ENCODE measurements at places on chromosomes 5 and 9. TPM values are rescaled to one million over a fixed set of nuclear protein-coding genes. Genes with fewer than 3 reads are reported as not detected.

The MORN5 gene
- total RNA-seq = not detected

The PPP3R2 gene
- not detected for total RNA-seq

DNA sequence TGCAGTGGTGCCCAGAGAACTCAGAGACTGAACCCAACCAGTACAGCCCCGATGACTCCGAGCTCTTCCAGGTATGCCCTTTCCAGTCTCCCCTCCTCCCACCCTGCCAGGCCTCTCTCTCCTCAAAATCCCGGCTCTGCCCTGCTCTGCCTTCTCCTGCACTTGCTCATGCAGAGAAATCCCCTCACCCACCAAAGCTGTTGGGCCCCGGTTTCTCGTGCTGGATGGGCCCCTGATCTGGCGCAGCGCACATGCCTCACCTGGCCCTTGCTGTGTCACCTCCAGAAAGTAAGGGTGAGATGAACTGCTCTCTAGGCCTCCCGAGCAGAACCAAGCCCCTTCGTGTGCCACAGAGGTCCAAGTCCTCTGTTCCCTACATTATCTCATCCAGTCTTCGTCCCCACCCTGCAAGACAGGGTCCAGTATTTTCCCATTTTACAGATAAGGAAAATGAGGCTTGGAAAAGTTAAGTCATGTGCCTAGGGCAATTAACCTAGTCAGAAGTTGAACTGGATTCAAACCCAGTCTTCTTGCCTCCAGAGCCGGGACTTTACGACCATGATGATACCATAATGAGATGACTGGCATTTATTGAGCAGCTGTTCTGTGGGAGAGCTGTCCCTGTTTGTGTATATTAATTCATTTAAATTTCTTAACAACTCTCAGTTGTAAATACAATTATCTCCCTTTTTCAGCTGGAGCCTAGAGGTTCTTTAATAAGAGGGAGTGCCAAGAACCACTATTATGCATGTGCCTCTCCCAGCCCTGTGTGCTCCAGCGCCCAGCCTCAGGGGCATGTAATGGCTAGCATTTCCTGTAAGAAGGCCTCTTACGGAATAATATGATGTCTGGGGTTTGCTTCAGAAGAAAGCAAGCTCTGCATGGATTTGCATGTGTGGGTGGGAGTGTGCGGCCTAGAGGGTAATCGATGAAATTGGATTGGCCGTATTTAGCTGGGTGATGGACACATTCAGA lies 90.7 kb downstream of the PPARGC1B start:
- H3K27ac ChIP-seq = no peak overlapping the region
- no peak overlapping the region for H3K4me3 ChIP-seq
- H3K36me3 ChIP-seq = peaks cover 5% of the 10 kb centered on the region
- DNase-seq = no peak

DNA sequence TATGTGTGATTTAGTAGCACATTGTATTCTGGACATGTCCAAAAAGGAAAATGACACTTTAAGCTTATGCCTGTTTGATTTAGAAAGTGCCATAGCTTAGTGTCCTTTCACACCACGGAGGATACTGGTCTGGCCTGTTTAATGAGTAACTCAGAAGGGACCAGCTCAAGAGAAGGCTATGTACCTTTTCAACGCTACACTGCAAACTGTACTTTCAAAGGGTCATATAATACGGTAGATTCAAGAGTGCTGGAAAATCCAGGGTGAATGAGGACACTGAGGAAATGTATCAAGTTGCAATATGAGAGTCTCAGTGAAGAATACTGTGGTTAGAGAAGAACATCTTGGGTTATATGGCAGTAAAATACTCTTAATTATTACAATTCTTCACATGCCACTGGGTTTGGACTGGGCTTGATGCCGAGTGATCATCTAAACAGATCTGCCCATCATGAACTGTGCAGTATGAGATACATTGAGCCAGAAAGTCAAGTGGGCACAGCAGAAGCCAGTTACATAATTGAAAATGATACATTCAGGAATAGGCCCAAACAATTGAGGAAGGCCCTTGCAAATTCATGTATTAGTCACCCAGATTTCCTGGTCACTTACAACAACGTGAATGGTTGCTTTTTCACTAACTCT lies 1211.5 kb upstream of the CDH9 start:
- DNase-seq = no peak
- no peak overlapping the region for H3K27ac ChIP-seq
- H3K4me3 ChIP-seq = no peak overlapping the region
- no peaks in the 10 kb centered on the region for H3K4me1 ChIP-seq

GRCh38 chr5:79576606-79577289 lies 35.5 kb upstream of the TENT2 start:
- H3K27me3 ChIP-seq = peaks cover 3% of the 10 kb centered on the region
- H3K27ac ChIP-seq = no peak overlapping the region
- H3K36me3 ChIP-seq = no peaks in the 10 kb centered on the region
- no peak for DNase-seq
- H3K4me3 ChIP-seq = no peak overlapping the region

DNA sequence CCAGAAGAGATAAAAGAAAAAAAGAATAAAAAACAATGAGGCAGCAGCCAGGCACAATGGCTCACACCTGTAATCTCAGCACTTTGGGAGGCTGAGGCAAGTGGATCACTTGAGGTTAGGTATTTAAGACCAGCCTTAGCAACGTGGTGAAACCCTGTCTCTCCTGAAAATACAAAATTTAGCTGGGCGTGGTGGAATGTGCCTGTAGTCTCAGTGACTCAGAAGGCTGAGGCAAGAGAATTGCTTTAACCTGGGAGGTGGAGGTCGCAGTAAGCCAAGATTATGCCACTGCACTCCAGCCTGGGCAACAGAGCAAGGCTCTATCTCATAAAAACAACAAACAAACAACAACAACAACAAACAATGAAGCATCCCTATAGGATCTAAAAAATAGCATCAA lies 121.5 kb downstream of the HMHB1 start:
- no peaks in the 10 kb centered on the region for H3K4me1 ChIP-seq
- no peak for DNase-seq
- H3K27me3 ChIP-seq = no peaks in the 10 kb centered on the region
- H3K36me3 ChIP-seq = peaks cover 4% of the 10 kb centered on the region

- H3K27me3 ChIP-seq = no peaks in the 10 kb centered on the region
- H3K27ac ChIP-seq = no peak overlapping the region
- H3K4me3 ChIP-seq = no peak overlapping the region
- no peaks in the 10 kb centered on the region for H3K4me1 ChIP-seq
- H3K36me3 ChIP-seq = no peaks in the 10 kb centered on the region
- no peak for DNase-seq
Measured at GRCh38 chr5:57862471-57862911, 379.9 kb upstream of the ACTBL2 start.

- no peak overlapping the region for H3K27ac ChIP-seq
- DNase-seq = no peak
- no peaks in the 10 kb centered on the region for H3K4me1 ChIP-seq
- no peaks in the 10 kb centered on the region for H3K36me3 ChIP-seq
- H3K27me3 ChIP-seq = no peaks in the 10 kb centered on the region
Measured at GRCh38 chr5:124401476-124402143, 344.8 kb downstream of the ZNF608 start.

- no peak overlapping the region for H3K27ac ChIP-seq
- H3K27me3 ChIP-seq = no peaks in the 10 kb centered on the region
Measured at GRCh38 chr9:137708590-137709284, 89.9 kb downstream of the EHMT1 start.
